ENCODE measurements at places on chromosomes 3 and 15.
A peak's percentile ranks its signal among the peaks of the same experiment; 100 is the strongest.

DNA sequence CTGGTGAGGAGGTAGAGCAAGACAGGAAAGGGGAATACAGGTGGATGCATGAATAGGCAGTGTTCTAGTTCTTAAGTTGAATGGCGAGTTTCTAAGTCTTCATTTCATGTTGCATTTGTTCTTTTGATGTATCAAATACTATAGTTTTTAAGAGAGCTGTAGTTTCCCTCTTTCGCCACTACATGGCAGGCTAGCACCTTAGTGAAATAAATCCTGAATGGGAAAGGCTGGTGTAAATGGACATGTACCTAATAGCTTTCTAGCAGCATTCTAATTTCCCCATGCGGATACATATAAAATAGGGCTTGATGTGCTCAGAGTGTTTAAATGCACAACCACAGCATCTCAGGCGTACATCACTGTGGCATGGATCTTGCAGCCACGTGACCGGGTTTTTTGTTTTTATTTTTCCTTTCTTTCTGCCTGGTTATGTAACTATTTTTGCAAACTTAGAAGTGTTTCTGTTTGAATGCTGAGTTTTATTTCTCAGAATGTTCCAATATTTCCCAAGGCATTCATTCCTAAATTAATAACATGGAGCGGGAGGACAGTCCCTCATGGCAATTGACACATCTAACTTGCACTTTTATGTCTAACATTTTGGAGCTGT is 23.5 kb upstream of the CLN6 start:
- peak; percentile 75 for DNase-seq

- no peak for DNase-seq
Observed at GRCh38 chr15:69555080-69555479, 102.5 kb downstream of the RPLP1 start.

DNA sequence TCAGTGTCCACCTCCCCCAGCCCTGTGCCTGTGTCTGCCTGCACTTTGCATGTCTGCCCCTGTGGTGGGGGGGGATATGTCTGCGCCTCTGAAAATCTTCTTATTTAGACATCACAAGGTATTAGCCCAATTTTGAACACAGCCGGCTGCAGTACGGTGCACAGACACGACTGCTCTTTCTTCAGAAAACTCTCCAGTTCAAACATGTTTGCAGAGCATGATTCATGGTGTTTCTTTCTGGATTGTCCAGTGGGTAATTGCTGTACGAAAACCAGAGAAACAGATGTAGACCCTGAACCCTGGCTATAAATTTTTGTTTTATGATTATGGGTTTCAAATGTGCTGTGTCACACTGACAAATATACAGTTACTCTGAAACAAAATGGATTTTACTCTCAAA is 3.4 kb upstream of the RARB start:
- no peak for DNase-seq

DNA sequence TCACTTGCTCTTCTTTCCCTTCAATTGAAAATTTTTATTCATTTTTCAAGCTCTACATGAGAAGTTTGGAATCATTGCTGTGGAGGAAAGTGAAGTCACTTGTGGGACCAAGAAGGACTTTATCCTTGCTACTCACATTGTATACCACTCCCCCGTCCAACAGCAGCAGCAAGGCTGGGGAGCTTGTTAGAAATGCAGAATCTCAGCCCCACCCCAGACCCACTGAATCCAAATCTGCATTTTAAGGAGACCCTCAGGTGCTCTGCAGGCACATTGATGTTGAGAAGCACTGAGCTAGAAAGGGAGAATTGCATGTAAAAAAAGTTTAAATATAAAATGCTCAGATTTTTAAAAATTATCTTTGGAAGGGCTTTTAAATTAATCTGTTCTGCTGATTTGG is 202.3 kb upstream of the MRPL3 start:
- DNase-seq = peak; percentile 19

DNA sequence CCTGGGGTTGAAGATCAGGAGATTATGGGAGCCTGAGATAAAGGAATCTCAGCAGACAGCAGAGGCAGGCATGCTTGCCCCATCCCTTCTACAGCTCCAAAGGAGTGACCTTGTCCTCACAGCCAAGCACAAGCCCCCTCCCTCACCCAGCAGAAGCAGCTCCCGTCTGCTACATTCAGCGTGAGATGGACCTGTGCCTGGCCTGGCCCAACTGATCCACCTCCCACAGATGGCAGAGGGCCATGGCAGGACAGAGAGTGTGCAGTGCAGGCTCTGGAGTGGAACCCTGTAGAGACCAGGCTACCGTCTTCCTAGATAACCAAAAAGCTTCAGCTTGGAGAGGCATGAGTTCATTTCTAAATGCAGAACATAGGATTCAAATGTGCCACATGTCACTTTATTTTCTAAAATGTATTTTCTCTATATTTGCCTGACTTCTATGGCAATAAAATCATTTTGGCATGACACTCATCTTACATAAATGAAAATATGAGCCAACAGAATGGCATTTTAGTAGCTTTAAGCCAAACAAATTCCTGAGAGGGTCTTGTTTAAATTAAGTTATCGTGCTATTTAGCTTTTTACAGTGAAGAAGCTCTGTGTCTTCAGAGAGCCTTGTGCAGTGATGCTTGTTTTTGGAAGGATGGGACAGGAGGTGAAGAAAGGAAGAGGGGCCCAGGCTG is 43.7 kb downstream of the SLC12A8 start:
- DNase-seq = peak; percentile 38

DNA sequence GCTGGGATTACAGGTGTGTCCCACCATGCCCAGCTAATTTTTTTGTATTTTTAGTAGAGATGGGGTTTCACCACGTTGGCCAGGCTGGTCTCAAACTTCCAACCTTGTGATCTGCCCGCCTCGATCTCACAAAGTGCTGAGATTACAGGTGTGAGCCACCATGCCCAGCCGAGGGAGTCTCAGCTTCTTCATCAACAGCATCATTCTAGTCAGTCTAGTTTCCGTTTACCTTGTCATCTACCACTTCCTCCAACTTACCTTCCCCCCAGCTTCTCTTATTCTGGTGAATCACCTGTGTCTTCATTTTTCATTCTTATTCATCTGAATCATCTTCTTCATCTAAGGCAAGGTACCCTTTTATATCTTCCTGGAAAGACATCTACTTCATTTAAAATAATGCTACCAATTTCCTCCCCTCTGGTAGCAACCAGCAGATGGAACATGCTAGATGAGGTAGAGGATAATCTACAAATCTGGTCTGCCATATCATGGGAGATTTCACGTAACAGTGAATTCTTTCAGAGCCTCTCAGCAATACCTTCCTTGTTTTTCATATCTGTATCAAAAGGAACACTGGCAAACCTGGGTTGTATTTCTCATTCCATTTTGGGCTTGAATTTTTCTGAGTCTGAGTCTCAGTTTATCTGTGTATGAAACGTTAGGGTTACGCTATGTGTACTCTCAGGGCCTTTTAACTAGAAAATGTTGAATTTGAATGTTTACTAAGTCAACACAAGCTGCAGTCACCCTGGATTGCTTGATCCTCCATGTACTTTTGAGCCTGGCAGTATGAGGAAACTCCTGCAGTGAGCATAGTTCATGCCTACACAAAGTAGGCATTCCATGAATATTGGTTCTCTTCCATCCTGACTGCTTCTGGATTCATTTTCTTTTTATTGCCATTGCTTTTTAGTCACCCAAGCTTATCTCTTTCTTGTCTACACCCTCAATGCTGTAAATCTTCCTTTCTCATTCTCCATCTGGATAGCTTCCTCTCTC is 16.8 kb downstream of the LPP start:
- DNase-seq = no peak

DNA sequence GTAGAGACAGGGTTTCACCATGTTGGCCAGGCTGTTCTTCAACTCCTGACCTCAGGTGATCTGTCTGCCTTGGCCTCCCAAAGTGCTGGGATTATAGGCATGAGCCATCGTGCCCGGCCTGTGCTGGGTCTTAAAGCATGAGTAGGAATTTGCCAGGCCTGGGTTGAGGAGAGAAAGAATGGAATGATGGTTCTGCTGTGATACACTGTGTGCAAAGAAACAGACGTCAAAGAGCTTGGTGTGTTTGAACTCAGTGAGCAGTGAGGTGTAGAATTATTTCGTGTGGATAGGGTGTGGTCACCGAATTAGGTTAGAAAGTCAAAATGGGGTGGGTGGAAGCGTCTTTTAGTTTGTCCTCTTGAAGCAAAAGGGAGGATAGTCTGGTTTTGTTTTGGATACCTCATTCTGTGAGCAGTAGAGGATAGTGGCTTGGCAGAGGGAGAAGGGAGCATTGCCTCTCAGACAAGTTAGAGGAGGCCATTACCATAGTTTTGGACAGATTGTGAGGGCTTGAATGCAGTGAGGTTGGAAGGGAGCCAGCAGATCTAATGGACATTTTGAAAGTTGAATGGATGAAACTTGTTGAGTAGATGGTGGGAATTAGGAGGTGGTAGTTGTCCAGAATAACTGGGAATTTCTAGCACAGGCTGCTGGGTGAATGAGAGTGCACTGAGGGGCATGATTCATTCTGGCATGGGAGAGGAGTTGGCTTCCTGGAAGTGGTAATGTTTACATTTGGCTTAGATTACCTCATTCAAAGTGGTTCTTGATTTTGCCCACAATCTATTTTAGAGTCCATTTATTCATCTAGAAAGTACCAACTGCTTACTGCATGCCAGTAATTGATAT is 27.2 kb downstream of the AKAP13 start:
- no peak for DNase-seq

DNA sequence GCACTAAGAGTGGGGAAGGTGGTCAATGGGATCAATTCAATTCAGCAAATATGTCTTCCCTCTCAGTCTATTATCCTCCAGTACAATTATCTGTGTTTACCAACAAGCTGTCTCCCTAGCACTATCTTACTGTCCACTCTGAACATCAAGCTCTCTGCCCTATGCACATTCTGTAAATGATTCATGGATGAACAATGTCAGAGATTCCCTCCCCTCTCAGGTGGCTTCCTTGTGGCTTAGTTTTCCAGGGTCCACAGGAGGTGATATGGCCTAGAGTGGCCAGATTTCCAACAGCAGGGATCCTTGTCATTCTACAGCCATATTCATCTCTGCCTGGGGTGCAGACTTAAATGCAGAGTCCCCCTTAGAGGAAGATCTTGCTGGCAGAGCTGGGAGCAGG is 225.1 kb downstream of the UACA start:
- no peak for DNase-seq

- no peak for DNase-seq
Observed at GRCh38 chr15:85741021-85741421, 53.7 kb downstream of the KLHL25 start.
